RPMI8226 (cell line): ENCODE measurements at places on chromosomes 16 and 17.

GRCh38 chr16:57284952-57285363, 486 bp upstream of the PLLP start:
- no peak for DNase-seq

- DNase-seq: no peak
These were observed 40.9 kb upstream of the MEOX1 start for GRCh38 chr17:43702637-43703036.

- DNase-seq: no peak
These were observed 33.3 kb downstream of the TRIM25 start for GRCh38 chr17:56880571-56880970.

GRCh38 chr16:35747658-35748455, 2288.4 kb downstream of the TP53TG3F start:
- DNase-seq: no peak

- no peak for DNase-seq
These were observed 11.9 kb downstream of the PITPNC1 start for GRCh38 chr17:67388986-67389385.

DNA sequence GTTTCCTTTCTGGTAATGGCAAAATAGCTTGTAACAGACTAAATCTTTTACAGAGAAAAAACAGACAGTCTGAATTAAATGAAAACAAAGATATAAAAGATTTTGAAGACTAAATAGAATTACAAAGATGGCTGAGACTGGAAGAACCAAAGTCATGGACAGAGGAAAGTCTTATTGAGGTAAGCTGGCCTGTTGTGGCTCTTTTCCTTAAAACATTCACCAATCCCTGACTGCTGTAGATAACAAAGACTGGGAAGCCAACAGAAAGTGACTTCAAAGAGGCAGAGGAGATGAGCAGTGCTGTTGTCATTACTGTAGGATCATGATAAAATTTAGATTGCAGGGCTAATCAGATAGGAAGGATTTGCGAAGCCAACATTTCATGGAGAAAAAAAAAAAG, 517.0 kb downstream of the KIF2B start:
- no peak for DNase-seq

DNA sequence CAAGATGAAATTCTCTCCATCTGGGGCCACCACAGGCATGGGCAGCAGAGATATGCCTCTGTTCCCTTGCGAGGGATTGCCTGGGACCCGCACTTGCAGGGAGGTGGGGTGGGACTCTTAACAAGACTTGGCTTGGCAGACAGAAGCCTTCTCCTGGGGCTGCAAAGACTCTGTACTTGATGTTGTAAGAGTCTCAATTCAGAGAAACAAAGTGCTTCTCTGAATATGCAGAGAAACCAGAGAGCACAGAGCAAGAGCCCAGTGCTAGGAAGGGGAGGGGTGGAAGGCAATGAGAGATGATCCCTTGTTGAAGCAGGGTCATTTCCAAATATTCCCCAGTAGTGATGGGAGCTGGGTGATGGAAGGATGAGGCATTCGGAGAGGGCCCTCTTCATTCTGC, 2.2 kb downstream of the MMP28 start:
- DNase-seq: no peak
